ENCODE measurements at places on chromosomes 5 and 9.
A peak's percentile ranks its signal among the peaks of the same experiment; 100 is the strongest.

- DNase-seq: no peak
These were observed 2.3 kb upstream of the MYOZ3 start for GRCh38 chr5:150658699-150659265.

DNA sequence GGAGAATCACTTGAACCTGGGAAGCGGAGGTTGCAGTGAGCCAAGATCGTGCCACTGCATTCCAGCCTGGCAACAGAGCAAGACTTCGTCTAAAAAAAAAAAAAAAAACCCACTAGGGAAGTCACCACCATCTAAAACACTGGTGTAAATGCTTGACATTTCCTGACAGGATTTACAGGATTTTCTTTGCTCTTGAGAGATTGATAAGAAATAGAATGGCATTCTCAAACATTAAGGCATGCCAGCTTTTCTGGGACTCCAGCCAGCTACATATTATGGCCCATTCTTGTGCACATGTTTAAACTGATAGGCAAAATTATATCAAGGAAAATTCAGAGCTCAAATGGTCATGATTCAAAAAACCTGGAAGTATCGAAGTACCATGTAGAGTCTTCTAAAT lies 28.7 kb downstream of the GTF3C4 start:
- DNase-seq: no peak

GRCh38 chr5:26430323-26430722 lies 608.1 kb downstream of the CDH9 start:
- DNase-seq: no peak

- no peak for DNase-seq
These were observed 75.6 kb downstream of the EHMT1 start for GRCh38 chr9:137694236-137694959.

GRCh38 chr9:70415041-70415440 lies 584 bp upstream of the KLF9 start:
- no peak for DNase-seq

DNA sequence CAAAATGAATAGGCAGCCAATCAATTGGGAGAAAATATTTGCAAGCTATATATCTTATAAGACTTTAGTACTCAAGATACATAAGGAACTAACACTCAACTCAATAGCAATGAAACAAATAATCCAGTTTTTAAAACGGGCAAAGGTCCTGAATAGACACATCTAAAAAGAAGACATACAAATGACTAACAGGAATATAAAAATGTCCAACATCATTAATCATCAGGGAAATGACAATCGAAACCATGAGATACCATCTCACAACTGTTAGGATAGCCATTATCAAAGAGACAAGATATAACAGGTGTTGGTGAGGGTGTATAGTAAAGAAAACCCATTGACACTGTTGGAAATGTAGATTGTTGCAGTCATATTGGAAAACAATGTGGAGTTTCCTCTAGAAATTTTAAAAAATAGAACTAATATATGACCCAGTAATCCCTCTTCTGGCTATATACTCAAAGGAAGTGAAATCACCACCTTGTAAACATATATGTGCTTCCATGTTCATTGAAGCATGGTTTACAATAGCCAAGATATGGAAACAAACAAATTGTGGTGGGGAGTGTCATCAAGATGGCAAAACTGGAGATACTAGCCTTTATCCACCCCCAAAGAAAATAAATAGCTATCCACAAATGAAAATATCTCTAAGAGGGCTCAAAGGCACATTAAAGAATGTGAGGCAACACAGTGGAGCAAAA lies 13.9 kb upstream of the BTNL3 start:
- DNase-seq: no peak

GRCh38 chr5:110512266-110512665 lies 214.2 kb downstream of the TMEM232 start:
- no peak for DNase-seq

DNA sequence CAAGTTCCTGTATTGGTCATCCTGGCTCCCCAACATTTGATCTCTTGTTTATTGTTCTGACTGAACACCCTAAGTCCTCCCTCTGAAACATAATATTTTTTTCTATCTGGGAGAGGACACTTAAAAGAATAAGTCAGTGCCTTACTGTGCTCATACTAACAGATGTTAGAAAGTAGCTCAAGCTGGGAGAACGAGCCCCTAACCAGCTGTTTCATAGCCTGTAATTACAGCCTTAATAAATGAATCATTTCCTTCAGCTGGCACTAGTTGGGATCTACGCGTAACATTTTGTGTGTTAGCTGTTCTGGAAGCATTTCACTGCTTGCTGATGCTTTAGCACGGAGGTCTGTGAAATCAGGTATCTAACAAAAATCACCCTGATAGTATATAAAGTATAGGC lies 345.9 kb upstream of the RIOK2 start:
- DNase-seq: no peak

DNA sequence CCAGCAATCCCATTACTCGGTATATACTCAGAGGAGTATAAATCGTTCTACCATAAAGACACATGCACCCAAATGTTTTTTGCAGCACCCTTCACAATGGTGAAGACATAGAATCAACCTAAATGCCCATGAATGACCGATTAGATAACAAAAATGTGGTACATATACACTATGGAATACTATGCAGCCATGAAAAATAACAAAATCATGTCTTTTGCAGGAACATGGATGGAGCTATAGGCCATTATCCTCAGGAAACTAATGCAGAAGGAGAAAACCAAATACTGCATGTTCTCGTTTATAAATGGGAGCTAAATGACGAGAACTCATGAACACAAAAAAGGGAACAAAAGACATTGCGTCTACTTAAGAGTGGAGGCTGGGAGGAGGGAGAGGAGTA lies 114.5 kb downstream of the HTR4 start:
- DNase-seq: no peak

DNA sequence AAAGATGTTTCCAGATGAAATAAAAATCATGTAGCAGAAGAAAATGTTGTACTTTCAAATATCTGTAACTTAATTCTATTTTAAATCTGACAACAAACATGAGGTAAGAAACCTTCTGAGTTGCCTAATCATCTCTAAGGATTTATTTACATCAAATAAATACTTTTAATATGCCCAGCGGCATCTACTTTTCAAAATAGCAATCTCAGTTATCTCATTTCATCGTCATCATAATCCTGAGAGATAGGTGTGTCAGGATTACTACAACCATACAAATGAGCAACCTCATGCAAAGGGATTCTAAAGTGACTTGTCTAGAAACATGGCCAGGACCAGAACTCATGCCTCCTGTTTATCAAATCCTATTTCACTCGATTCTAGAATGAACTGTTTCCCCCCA lies 49.5 kb downstream of the DENND1A start:
- no peak for DNase-seq

DNA sequence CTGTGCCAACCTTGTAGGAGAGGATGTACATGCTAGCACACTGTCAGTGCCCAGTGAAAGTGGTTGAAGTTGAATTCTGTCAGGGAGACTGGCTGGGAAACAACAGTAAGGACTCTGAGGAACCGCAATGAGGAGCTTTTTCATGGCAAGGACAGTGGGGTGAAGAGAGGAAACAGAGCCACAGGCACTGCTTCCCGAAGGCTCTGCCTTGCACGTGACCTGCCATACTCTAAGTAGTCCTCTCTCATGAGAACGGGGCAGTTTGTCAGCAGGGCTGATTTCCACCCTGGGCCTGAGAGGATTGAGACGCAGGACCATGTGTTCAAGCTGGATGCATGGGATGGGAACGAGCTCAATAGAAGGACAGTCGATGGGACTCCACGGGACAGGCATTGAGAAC lies 106.6 kb upstream of the CTSL start:
- DNase-seq: no peak

GRCh38 chr9:93452710-93453046 lies 703 bp downstream of the FAM120AOS start:
- DNase-seq: no peak

- no peak for DNase-seq
These were observed 22.7 kb downstream of the JADE2 start for GRCh38 chr5:134547999-134548658.

DNA sequence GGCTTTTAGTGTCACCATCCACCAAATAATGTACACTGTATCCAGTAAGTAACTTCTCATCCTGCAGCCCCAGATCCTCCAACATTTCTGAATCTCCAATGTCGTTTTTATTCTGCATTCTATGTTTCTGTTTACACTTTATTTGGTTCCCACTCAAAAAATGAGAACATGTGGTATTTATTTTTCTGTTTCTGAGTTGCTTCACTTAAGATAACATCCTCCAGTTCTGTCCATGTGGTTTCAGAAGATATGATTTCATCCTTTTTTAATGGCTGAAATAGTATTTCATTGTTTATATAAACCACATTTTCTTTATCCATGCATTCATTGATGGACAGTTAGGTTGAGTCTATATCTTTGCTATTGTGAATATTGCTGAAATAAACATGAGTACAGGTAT lies 677.3 kb upstream of the FTMT start:
- no peak for DNase-seq

DNA sequence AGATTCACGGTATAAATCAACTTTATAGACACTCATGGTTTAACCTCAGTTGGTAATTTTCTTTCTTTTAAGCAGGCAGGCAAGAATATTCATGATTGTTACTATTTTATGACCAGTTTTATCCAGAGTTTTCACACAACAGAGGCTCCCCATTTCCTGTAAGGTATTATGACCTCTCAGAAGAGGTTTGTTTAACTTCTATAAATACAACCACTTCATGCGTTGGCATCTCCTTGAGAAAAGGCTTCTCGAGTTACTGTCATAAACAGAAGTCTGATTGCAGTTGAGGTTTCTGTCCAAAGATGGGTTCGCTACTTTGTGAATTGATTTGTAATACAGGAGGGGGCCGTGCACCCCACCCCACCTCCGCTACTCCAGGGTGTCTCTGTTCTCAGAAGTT lies 55.3 kb downstream of the ENTREP1 start:
- no peak for DNase-seq

- DNase-seq: no peak
These were observed 25.8 kb downstream of the CDC25C start for GRCh38 chr5:138305797-138306196.

DNA sequence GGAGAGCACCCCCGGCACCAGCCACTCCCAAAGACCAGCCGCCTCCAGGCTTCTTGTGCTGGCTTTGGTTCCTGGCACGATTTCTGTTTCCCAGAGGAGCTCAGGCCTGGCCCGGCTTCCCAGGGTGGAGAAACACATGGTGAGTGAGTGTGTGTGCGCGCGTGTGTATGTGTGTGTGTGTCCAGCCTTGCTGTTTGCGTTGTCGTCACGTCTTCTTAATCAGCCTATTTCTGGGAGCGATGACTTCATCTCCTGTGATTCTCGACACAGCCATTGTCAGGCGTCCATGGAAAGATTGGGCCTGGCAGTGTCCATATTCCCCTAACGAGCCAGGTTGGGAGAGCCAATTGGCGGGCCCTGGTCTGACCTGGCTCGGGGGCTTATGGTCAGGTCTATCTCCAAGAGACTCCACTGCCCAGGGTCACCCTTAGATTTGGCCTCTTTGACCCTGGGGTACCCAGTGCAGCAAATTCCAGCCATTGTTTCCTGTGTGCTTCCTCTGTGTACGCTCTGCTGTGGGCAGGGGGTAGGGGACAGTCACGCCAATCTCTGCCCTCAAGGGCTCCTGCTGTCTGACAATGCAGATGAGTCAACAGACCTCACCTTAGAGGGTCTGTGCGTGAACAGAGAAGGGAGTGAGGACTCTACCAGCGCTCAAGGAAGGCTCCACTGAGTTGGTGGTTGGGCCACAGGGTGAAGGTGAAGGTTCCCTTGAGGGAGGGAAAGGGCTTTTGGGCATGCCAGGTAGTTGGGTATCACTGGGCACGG lies 73.8 kb downstream of the DAB2IP start:
- DNase-seq: no peak

DNA sequence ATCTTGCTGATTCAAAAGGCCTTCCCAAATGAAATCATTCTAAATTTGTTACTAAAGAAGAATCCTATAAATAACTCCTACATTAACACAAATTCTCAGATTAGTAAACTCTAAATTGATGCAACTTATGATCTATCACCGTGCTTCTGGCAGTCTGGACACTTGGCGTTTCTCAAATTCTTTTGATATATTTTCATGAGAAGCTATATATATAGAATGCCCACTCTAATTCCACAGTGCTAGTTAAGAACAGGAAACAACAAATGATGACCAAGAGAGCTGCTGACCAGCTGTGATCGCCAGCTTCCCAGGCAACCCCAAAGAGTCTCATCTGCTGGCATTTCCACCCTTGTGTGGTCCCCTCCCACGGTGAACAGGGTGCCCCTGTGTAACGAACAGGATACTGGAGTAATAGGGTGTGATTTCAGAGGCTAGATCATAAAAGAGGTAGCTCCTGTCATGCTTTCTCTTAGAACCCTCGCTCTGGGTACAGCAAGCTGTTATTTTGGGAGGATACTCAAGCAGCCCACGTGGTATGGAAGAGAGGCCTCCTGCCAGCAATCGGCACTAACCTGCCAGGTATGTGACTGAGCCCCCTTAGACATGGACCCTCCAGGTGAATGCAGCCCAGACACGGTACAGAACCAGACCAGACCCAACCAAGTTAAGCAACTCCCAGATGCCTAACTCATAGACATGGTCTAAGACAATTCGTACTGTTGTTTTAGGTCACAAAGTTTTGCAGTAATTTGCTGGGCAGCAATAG lies 64.7 kb downstream of the CDC14B start:
- no peak for DNase-seq

- no peak for DNase-seq
These were observed 3.7 kb downstream of the HABP4 start for GRCh38 chr9:96453625-96454024.

GRCh38 chr9:86082870-86083269 lies 16.5 kb downstream of the GOLM1 start:
- DNase-seq: no peak

DNA sequence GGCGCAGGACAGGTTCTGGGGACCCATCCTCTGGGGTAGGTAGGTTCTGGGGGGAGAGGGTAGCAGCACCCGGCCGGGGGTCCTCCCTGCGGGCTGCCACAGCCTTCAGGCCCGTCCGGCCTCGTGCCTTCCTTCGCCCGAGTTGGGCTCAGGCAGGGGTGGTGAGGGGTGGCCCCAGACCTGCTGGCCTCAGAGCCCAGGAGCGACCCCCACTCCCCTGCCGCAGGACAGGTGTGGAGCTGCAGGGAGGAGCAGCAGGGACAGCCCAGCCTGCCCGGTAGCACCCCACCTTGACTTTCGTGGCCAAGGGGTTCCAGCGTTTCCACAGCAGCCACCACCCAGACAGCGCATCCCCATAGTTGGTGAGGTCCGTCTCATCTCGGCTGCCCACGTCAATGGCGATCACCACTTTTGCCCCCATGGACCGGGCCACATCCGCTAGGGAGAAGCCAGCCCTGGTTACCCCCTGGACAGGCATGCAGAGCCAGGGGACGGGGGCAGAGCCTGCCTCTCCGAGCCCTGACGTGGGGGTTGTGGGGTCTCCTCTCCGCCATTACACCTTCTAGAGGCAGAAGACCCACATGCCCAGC lies 3.4 kb upstream of the NSMF start:
- DNase-seq: no peak

DNA sequence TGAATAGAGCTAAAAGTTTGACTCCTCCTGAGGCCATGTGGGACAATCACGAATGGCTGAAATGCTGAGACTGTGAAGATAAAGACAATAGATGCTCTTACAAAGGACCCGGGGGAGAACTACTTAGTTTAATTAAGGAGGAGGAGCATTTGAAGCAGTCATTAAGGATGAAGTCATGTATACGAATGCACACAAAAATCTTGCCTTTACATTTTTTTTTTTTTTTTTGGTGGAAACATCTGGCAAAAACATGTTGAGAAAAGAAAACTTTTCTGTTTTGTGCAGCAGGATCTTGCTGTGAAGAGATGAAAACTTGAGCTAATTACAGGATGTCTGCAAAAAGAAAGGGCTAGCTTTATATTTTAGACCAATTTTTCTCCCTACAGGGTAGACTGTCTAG lies 42.3 kb upstream of the NR3C1 start:
- peak; percentile 34 for DNase-seq
